ENCODE measurements at places on chromosomes 12 and 14.
A peak's percentile ranks its signal among the peaks of the same experiment; 100 is the strongest.

GRCh38 chr12:123250471-123251383 lies 17.5 kb downstream of the MTRFR start:
- DNase-seq, result no peak

- peak; percentile 62 for DNase-seq
These were observed 52.9 kb downstream of the SERPINA3 start for GRCh38 chr14:94665121-94665520.

DNA sequence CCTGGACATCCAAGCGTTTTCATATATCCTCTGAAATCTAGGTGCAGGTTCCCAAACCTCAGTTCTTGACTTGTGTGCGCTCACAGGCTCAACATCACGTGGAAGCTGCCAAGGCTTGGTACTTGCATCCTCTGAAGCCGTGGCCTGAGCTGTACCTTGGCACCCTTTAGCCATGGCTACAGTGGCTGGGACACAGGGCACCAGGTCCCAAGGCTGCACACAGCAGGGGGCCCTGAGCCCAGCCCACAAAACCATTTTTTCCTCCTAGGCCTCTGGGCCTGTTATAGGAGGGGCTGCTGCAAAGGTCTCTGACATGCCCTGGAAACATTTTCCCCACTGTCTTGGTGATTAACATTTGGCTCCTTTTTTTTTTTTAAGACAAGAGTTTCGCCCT lies 11.6 kb upstream of the FAM177A1 start:
- DNase-seq, result no peak

- DNase-seq, result no peak
These were observed 14.7 kb downstream of the TUBA1A start for GRCh38 chr12:49174218-49174617.

GRCh38 chr12:119179335-119180021 lies 747 bp downstream of the HSPB8 start:
- no peak for DNase-seq

DNA sequence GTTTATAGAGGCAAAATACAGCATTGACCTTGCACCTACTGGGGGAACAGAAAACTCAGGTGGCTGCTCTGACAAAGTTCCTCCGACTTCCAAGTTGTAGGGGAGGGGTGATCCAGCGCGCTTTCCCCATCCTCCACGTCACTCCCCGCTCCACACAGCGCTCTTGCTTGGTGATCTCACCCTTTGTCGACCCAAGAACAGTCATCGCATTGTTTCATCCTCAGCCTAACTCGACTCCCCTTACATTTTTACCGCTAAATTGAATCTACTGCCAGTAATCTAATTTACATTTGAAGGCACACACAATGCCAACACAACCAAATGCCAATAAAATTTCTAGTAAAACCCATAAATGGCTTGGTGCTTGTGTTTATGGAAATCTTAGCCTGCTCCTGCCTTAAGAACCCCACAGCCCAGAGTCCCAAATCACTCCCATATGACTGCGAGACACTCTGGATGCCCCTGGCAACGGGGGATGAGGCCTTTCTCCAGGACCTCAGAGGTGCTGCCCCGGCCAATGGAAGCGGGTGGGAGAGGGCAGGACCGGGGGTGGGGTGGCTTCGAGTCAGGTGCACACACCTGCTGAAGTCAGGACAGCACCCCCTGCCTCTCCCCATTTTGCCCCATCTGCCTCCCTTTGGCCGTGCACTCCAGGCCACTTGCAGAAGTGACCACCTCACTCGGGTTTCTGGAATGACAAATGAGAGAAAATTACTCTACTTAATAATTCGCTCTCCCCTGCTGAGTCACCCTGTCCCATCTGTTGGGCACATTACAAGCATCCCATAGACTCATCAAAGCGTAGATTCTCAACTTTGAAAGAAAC lies 98.2 kb upstream of the GSC start:
- no peak for DNase-seq

DNA sequence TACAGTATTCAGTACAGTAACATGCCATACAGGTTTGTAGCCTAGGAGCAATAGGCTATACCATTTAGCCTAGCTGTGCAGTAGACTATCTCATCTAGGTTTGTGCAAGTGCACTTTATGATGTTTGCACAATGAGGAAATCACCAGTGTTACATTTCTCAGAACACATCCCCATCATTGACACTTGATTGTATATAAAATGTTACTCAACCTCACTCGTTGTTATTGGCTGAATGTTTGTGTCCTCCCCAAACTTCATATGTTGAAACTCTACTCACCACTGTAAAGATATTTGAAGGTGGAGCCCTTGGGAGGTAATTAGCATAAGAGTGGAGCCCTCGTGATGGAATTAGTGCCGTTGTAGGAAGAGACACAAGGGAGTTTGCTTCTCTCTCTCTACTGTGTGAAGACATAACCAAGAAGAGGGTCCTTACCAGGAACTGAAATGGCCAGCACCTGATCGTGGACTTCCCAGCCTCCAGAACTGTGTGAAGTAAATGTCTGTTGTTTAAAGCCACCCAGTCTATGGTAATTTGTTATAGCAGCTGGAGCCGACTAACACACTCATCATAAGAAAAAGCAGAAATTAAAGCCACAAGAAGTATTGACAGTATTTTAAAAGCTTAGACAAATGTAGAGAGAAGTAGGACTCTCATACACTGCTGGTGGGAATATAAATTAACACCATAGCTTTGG lies 3.2 kb upstream of the MED13L start:
- DNase-seq, result no peak

DNA sequence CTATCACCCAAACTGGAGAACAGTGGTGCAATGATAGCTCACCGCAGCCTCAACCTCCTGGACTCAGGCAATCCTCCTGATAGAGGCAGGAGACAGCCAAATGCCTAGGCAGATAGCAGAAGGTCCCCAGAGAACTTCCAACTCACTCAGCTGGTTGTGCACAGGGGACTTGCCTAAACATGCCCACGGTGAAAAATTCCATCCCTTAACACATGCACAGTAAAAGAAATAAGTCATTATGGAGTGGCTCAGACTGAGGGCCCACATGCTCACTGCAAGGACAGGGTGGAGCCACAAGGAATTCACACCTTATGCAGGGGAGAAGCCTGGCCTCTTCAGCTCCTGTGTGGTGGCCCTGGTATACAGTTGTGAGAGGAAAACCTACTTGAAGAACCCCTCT lies 525.8 kb upstream of the ATP2B1 start:
- no peak for DNase-seq

- DNase-seq, result no peak
These were observed 4.0 kb downstream of the RMST start for GRCh38 chr12:97466621-97467020.

GRCh38 chr12:81332054-81332453 lies 254.2 kb downstream of the ACSS3 start:
- DNase-seq, result no peak

DNA sequence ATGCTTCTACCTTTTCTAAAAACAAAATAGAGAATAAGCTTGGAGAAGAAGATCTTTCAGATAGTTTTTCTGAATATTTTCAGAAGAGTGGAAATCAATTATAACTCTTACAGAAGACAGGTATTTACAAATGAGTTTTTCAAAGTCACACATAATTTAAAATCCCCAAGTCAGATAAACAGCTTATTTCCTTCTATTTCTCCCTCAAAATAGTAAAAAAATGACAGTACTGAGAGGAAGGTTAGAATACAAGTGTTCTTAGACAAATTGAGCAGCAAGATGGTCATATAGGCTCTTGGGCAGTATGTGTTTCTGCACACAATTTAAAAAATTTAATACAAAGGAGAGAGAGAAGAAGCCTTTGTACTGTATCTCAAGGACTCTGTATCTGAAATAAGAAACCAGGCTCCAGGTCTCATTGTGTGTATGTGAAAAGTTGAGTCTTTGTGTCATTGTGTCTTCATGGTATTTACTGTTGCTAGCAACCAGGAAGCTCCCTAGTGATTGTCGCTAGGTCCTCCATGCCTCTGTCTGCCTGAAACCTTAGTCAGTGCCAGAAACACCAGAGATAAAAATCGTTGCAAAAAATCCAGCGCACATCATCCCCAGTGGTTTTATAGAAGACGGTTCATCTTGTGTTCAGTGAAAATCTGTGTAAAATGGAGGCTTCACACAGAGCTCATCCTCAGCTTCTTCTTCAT lies 12.9 kb upstream of the TUBA1A start:
- peak; percentile 51 for DNase-seq

DNA sequence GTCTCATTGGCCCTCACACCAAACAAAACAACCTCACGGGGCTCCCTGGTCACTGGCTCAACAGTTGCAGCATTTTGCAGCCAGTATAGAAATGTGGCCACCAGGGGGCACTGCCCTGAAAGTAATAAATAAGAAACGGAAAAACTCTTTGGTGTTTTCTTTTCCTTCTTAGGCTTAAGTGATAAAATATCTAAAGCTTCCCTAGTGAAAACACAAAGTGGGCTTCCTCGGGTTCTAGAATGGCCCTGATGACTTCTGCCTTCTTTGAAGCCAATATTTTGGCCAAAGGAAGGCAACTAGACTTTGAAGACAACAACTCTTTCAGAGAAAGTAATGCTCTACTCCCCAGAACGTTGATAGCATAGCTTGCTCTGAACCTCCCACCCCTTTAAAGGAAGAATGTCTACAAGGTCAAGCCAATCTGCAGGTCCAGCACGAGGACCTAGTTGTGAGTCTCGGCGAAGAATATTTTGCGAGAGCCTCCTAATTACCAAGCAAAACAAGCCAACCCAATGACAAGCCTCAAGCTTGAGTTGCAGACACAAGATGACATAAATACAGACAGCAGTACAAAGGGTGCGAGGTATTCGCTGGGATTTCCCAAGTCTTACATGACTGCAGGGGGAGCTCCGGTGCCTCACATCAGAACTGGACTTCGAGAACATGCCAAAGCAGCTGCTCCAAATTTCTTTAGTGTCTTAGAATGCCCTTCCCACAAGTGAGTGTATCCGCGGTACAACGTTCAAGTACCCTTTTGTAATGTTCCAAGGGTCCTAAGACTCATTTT lies 2.6 kb downstream of the ITPK1 start:
- DNase-seq, result peak; percentile 81

DNA sequence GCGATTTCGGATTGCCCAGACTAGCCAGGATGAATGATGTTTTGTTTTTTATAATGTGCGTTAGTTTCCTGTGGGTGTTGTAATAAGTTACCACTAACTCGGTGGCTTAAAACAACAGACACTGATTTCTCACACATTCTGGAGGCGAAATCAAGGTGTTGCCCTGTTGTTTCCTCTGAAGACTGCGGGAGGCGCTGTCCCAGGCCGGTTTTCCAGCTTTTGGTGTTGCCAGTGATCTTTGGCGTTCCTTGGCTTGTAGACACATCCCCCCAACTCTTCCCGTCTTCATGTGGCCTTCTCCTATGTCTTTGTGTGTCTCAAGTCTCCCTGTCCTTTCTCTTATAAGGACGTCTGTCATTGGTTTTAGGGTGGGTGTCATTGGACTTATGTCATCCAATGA lies 267.7 kb downstream of the AACS start:
- DNase-seq, result no peak

GRCh38 chr14:61812347-61813095 lies 50.3 kb downstream of the SNAPC1 start:
- DNase-seq, result no peak

- DNase-seq, result no peak
These were observed 10.3 kb downstream of the NFATC4 start for GRCh38 chr14:24378327-24378726.

DNA sequence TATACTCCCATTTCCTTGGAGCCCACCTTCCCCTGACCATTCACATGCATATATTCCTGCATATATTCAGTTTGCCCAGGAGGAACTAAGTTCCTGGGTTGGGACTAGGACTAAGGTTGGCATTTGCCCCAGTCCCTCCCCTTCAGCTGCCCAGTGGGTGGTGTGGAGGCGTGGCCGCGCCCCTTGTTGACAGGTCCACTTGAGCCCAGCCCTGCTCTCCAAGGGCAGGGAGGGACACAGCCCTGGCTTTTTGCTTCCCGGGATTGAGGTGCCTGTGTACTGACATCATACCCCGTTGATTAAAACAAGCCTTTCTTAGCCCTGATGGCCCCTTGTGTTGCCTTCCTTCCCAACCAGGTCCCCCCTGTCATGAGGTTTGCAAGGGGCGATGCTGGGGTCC lies 7.3 kb downstream of the ERBB3 start:
- no peak for DNase-seq

- DNase-seq, result peak; percentile 72
These were observed 15.7 kb downstream of the FAR2 start for GRCh38 chr12:29164477-29165393.

DNA sequence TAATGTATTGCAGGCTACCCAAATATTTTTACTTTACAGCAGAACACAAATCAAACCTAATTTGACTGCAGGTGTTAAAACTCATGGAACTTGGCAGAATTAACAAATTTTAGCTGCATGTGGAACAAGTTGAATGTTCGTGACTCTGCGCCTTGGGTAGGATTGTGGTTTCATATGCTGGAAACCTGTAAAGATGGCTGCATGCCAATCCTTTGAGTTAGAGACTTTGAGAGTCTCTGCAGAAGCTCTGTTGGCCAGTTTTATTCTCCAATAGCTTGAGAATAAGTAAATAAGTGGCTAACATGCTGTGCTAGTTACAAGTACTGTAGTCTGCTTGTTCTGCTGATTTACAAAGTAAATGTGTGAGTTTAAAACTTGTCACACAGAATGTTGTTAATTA lies 77.8 kb downstream of the PDE6H start:
- DNase-seq, result no peak
